Stimulated activated CD4-positive, alpha-beta T cell treated with anti-CD3 and anti-CD28 coated beads, Interleukin-15, amount 100 ng/mL, for 24 hours (primary cell): ENCODE measurements at places on chromosomes 4 and X.

- no peak for DNase-seq
These were observed 43.9 kb downstream of the ANAPC4 start for GRCh38 chr4:25420931-25421330.

DNA sequence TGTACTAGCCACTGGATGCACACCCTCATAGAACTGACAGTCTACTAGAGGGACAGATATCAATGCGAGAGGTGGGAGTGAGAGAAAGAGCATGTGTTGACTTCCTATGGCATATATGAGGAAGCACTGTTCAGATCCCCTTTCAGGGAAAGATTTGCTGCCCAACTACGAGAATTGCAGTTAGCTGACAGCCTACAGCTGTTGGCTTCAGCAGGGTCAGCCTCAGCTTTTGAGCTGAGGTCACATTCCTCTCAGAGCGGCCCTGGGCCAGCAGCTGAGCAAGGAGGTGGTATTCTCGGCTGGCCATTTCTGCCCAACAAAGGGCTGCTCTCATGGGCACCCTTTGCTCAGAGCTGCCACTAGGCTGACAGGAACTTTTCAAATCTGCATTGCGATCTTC, 580.2 kb downstream of the MID1IP1 start:
- DNase-seq = no peak

GRCh38 chr4:154714339-154715040, 29.3 kb upstream of the LRAT start:
- DNase-seq = no peak

DNA sequence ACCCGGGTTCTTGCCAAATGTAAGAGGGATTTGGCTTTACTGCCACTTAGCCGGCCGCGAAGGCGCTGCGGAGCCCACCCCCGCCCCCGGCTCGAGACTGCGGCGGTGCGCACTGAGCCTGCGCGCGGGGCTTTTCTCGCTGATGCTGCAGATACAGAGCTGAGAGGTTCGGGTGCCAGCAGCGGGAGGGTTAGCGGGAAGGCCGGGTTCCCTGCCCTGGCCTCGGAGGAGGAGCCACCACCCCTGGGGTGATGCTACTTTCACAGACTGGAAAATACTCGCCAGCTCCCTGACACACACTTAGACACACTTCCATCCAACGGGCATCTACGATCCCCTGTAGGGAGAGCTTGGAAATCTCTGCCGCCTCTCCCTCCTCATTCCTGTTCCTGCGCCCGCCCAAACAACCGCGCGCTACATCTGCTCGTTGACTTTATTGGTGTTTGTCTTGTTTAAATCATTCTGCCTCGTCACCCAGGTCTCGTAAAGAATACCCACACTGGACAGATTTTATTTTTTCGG, 2.1 kb upstream of the PCDH7 start:
- DNase-seq = peak; percentile 22

DNA sequence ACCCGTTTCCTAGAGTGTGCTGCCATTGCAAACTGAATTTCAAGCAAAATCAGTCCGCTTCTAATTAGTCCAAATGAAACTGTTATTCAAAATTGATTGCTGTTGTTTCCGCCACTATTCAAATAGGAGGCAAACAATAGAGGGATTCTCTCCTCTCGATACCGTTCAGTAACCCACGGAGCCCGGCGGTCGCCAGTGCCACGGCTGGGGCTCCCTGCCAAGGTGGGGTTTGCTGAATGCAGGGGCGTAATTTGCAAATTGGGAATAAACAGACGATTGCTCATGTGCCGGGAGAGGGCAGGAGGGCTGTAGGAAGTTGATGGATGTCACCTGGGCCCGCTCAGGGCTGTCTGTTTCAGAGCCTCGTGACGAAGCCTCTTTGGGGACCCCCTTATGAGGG, 8.8 kb downstream of the ADRA2C start:
- no peak for DNase-seq

DNA sequence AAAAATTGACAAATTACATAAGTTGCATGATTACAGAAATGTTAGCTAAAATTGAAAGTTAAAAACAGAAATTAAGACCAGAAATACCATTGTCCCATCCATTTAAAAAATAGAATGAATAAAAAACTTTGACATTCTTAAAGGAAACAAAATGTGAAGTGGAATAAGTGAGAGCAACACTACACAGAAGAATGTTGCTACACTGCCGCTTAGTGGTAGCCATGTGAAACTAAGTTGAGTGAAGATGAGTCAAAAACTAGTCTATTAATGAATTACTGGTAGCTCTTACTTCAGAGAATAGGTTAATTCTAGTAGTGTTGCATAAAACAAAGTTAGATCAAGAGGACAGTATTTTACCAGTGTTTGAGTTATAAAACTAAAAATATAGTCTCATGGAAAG, 571.0 kb upstream of the KLHL4 start:
- no peak for DNase-seq

GRCh38 chr4:86816501-86817273, 32.5 kb downstream of the SLC10A6 start:
- DNase-seq = no peak

GRCh38 chr4:24334906-24335305, 249.4 kb downstream of the DHX15 start:
- DNase-seq = no peak

DNA sequence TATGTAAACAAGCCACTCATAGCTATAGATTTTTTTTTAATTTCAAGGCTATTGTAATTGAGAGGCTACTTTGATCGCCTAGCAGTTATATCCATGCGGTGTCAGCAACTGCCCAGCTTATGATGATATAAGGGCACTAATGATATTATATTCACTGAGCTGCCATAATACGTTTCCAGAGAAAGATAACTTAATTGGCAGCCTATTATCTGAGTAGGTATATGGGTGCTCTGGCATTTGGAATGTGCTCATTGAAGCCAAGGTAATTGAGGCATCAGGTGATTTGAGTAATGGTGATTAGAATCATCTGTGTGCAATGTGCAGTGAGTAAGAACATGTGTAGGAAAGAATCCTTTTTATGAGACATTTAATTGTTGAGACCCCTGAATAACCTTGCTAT, 490.0 kb downstream of the CENPC start:
- DNase-seq = no peak

GRCh38 chr4:155544547-155544946, 122.1 kb upstream of the GUCY1A1 start:
- DNase-seq = no peak

DNA sequence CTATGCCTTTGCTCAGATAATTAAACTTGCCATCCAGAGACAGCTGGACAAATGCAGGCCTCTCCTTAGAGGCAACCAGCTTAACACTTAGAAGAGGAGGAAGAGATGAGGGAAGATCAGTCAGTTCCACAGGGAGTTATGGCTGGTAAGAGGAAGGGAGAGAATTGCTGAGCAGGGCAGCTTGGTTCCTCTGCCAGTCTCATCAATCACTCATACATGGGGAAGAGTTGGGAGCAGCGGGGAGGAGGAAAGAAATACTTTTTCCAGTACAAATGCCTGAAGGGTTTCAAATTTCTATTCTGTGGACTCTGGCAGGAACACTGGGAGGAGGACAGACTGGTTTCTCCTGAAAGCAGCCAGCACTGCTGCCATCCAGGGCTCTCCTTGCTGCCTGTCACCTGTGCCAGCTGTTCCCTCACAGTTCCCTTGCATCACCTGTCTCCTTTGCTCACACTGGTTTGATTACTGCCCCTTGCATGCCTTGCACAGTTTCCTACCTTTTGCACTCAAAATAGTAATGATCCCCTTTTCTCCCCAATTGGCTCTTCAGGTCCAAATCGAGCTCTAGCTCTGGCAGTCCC, 59.5 kb downstream of the PGRMC2 start:
- no peak for DNase-seq

- DNase-seq = no peak
These were observed 1047.6 kb downstream of the TECRL start for GRCh38 chr4:63361628-63362027.

DNA sequence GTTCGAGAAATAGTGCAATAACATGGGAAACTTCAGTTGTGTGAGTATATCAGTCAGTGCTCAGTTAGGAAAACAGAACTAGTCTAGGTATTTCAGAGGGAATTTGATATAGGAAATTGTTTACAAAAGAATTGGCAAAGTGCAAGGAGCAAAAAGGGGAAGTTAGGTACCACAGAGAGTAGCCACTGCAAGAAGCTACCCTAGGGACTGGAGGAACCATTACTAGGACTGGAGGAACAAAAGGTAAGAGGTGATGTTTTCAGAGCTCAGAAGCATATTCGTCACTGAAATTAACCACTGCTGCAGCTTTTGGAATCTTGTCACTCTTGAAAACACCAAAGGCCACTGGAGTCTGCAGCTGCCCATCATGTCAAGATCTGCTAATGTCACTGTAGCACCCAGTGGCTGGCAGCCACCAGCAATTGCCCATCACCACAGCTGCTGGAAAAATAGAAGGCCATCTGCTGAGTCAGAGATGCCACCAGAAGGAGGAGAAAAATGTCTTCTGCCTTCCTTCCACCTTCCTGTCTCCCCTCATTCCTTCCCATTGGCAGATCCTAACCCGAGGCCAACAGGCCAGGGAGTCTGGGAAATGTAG, 160.6 kb upstream of the RPS6KA3 start:
- no peak for DNase-seq

DNA sequence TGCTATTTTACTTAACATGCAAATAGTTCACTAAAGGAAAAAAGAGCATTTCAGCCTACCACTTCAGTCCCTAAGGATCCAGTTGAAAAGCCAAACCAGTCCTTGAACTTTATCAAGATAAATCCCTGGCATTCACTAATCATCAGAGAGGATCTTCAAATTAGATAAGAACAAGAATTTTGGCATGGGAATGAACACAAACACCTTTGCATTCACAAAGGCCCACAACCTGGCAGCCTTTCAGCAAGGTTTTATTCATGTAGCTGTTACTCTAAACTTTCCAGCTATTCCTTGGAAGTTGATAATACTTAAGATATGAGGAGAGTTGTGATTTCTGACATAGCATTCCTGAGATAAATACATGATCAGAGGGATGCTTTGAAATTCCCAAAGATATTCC, 193.4 kb downstream of the LRBA start:
- DNase-seq = no peak

DNA sequence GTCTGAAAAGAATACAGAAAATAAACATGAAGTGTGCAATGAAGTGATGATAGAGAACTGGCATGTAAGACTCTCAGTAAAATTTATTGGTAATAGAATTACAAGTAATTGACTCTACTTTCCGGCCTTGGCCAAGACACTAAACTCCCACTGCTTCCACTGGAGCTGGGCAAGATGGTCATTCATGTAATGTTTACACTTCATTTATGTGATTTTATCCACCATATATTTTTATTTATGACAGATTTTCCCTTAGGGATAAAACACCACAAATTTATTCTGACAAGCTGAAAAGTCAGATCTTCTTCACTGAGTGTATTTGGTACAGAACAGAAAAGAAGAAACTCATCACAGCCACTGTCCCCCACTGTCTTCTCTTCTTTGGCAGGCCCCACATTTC, 191.9 kb downstream of the SLC39A8 start:
- DNase-seq = no peak

- no peak for DNase-seq
These were observed 13.8 kb downstream of the MOB1B start for GRCh38 chr4:70915874-70916559.

DNA sequence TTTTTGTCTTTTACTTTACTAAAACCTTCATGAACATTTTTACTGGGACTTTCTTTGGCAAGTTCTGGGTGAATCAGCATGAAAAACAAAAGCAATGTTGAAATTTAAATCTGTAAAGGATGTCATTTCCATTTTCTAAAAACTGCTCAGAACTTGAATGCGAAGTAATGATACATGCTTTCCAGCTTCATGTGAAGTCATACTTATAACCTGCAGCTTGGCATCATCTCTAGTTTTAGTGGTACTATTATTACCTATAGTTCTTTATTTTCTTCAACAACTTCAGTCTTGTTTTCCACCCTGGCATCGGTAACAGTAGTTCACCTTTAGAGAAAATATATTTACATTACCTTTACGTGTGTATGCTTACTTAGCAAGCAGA, 421.4 kb upstream of the DIPK2B start:
- DNase-seq = no peak

DNA sequence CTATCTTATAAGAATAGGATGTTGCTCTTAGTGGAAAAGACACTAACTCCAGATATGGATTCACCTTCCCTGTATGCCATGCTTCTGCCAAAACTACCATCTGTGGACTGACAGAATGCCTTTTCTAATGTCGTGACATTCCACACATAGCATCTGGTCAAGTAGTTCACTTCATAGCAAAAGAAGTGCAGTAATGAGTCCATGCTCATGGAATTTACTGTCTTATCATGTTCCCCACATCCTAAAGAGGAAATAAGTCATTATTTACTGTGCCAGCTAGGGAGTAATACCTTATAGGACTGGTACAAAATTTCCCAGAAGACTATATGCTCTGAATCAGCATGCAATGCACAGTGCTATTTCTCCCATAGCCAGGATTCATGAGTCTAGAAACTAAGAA, 562.4 kb downstream of the TLL1 start:
- no peak for DNase-seq

GRCh38 chr4:68865188-68865638, 49.4 kb downstream of the UGT2B10 start:
- no peak for DNase-seq

GRCh38 chrX:135411893-135412292, 9.9 kb upstream of the SMIM10L2A start:
- DNase-seq = no peak

DNA sequence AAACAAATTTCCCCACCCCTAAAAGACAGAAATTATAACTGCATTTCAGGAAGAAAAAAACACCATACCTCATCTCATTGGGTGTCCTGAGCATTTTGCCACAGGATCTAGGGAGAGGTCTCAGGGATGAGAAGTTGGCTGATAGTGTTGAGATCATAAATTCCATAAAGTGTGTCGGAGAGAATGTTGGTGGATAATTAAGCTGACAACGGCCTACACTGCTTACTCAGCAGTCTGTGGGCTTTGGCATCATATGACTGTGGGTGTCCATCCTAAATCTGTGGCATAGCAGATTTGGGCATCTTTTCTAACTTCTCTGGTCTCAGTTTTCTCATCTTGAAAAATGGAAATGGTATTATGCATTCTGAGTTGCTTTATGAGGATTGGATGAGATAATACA, 12.3 kb downstream of the CENPVL3 start:
- DNase-seq = no peak

GRCh38 chr4:2252530-2253091, 9.3 kb downstream of the MXD4 start:
- peak; percentile 0 for DNase-seq

GRCh38 chr4:85557016-85557901, 82.3 kb downstream of the ARHGAP24 start:
- peak; percentile 1 for DNase-seq

GRCh38 chrX:118964252-118964651, 10.2 kb upstream of the LONRF3 start:
- DNase-seq = no peak

DNA sequence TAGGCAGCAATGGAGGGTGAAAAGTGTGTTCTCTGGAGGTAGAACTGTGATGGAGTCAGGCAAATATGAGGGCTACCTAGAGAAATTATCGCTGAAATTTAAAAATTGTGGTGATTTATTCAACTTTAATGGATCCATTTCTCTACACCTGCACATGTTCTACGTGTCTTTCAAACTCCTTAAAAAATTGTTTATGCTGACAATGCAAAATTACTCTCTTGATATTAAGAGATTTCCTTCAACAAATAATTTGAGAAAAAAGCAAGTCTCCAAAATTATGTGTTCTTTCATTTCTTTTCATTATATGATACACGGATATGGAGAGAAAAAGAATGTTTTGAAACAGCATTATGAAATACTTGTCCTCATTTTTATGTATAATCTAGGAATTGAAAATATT, 1151.4 kb upstream of the PABPC4L start:
- DNase-seq = no peak

- no peak for DNase-seq
These were observed 55.8 kb downstream of the IL1RAPL2 start for GRCh38 chrX:104621781-104622180.

GRCh38 chr4:48247142-48247877, 22.3 kb downstream of the TEC start:
- no peak for DNase-seq

- DNase-seq = peak; percentile 64
These were observed 44.8 kb downstream of the SMS start for GRCh38 chrX:21985332-21985777.
